ENCODE measurements at places on chromosomes 12 and 14.

GRCh38 chr14:50366589-50366988 lies 30.1 kb downstream of the CDKL1 start:
- DNase-seq, result no peak

- no peak for DNase-seq
These were observed 11.2 kb upstream of the FKBP11 start for GRCh38 chr12:48936379-48936979.

DNA sequence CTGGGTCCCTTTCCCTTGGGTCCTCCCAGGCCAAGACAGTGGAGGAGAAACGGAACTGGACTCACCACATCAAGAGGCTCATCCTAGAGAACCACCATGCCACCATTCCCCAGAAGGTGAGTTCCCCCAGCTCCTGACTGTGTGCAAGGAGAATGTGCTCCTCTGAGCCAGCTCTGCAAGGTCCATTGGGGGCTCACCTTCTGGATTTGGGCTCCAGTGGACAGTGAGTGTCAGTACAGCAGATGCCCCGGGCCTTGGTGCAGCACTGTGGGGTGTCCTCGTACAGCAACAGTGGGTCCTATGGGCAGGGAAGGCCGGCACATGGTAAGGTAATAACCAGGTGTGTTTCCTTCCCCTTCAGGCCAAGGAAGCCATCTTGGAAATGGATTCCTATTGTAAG lies 27.8 kb downstream of the PLEKHG3 start:
- DNase-seq, result peak; percentile 52

- peak; percentile 83 for DNase-seq
These were observed 118.6 kb downstream of the SMOC1 start for GRCh38 chr14:69997849-69998248.

- DNase-seq, result no peak
These were observed 1142.1 kb downstream of the FLRT2 start for GRCh38 chr14:86672080-86672479.

DNA sequence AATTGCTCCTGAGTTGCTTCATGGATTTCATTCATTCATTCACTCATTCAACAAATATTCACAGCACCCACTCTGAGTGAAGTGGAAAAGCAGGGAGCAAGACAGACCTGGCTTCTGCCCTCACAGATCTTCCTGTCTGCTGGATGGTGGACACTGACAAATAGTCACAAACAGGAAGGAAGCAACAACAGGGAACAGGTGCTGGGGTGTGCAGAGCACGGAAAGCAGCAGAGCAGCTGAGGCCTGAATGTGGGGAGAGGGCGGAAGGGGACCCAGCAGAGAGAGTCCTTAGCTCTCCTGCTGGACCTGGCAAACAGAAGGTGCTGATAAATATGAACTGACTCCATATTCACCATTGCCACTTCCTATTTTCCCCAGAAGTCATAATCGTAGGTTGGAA lies 54.4 kb downstream of the SETD3 start:
- DNase-seq, result no peak

DNA sequence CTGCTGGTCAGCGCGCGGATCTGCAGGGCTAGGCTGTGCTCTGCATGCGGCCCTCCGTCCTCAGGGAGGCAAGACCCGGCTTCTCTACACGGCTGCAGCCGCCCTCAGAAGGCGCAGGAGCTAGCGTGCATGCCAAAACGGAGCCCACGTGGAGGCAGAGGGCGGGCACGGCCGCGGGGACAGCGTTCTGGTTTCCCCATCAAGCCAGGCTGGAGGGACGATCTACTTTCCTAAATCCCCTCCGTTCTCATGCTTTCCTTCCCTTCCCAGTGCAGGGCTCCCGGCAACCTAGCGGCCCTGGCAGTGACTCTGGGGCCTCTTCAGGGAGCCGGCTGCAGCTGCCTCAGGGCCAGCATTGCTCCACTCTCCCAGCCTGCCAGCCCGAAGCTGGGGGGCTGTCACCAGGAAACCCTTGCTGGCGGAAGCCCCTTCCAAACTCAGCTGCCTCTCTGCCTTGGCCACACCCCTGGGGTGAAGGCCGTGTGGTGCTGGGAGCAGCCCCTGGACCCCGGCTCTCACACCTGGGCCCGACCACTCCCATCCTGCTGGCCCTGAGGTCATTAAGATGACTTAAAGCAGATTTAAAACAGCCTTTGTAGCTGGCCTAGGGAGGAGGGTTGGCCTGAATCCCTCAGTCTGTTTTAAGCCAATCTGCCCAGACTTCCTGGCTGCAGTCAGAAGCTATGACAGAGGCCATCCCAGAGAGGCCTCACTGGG lies 9.2 kb upstream of the GOLGA3 start:
- no peak for DNase-seq

GRCh38 chr14:56294128-56294527 lies 175.9 kb downstream of the PELI2 start:
- no peak for DNase-seq

DNA sequence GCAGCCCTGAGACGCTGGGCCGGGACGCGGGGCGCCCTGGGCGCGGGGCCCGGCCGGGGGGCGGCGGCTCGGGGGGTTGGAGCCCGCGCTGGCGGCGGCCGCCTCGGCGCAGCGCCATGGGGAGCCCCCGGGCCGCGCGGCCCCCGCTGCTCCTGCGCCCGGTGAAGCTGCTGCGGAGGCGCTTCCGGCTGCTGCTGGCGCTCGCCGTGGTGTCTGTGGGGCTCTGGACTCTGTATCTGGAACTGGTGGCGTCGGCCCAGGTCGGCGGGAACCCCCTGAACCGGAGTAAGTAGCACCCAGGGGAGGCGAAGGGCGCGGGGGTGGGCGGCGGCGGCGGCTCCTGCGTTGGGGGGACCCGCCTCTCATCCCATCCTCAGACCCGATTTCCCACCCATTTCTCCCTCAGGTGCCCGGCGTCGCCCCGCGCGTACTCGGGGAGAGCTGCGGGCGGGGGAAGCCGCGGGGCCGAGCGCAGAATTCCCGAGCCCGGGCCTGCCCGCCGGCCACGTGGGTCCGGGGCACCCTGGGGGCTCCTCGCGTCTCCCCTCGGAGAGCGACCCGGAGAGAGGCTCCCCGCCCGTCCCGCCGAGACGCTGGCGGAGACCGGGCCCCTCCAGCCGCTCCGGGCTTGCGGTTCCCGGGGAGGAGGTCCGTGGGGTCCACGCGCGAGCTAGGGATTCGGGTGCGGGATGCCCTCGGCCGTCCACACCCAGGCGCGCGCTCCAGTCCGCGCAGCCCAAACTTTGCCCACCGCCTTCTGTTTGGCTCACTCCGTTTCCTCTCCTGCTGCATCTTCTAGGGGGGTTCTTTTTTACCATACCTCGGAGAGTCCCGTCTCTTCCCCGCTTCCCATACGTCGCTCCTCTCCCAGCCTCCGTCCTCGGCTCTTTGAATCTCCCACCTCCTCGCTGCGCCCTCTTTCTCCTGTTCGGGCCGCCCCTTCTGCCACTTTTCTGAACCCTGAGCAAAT lies 807 bp downstream of the B4GALNT3 start:
- no peak for DNase-seq

GRCh38 chr14:56073799-56074198 lies 44.4 kb upstream of the PELI2 start:
- no peak for DNase-seq

DNA sequence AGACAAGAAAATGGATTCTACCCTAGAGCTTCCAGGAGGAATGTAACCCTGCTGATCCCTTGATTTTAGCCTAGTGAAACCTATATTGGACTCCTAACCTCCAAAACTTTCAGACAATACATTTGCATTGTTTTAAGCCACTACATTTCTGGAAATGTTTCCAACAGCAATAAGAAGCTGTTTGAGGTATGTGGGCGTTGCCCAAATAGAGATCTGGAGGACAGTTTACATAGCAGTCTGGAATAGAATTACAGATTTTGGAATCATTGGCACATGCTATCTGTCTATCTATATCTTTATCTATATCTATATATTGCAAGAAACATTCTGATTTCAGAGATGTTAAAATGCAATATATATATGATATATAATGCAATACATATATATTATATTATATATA lies 42.4 kb upstream of the EGLN3 start:
- DNase-seq, result no peak

DNA sequence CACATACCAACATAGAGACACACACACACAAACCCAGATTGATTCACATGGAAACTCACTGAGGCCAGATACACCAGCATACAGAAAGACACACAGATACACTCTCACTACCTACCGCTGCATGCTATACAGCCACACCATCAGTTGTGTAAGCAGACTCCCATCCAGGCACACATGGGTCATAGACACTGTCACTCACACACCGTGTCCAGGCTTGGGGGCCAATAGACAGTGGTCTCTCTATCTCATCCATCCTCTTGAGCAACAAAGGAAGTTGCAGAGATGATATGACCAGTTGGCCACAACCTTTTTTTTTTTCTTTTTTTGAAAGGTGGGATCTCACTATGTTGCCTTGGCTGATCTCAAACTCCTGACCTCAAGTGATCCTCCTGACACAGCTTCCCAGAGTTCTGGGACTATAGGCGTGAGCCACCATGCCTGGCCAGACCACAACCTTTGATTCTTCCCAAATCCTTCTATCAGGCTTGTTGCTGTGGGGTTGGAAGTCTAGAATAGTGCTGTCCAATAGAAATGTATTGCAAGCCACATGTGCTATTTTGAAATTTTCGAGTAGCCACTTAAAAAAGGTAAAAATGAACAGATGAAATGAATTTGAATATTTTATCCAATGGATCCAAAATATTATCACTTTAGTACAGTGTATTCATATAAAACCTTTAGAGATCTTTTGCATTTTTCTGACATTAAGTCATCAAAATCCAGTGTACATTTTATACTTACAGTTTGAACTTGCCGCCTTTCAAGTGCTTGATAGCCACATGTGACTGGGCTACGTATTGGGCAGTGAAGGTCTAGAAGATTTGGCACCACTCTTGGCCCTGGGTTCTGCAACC lies 7.4 kb downstream of the LRP1-AS start:
- DNase-seq, result no peak

DNA sequence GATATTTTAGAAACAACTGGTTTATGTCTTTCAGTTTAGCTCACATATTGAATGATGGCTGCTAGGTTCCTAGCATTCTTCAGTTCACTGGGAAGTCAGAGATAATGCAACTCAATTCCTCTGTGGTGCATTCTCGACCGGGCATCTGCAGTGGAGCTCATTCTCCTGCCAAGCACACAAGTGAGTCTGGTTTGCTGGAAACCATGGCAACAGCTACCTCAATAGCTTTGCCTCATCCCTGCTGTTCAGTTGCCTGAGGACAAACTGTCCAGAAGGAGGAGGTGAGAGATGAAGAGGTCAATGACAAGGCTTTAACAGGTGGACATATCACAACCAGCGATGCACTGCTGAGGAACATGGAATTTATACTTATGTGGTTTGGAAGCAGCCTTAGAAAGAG lies 816.9 kb downstream of the AACS start:
- DNase-seq, result no peak

GRCh38 chr12:101919447-101919846 lies 42.1 kb downstream of the DRAM1 start:
- no peak for DNase-seq

DNA sequence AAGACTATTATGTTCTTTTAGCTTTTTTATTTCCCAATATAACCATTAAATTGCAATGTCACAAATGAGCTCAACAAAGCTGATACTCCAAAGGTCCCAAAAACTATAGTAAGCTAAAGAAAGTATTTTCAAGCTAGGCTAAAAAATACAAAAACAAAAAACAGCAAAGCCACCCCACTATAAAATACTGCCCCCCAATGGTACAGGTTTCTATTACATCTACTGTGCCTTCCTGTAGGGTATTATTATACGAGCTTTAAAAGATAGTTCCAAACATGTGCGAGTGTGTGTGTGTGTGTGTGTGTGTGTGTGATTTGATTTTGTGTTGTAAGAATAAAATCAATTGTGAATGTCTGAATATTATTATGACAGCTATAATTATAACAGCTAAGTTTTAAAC lies 1.1 kb downstream of the IFNG start:
- no peak for DNase-seq

DNA sequence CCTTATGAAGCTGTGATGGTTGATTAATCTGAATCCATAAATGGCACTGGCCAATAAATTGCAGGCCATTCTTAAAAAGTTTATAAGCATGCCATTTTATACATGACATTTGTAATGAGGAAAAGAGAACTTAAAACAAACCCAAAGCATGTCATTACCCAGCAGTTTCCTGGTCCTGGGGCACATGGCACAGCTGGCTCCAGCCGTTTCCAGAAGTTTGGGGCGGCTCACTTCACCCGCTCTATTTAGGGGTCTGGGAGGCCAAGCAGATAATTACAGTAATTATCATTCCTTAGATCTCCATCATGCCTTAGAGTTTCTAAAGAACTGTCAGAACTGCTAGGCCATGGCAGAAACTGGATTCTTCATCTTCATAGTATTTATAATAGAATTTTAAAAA lies 6.4 kb downstream of the ADGRD1 start:
- no peak for DNase-seq

- no peak for DNase-seq
These were observed 152.3 kb downstream of the MSRB3 start for GRCh38 chr12:65430571-65431306.
